CD4-positive, alpha-beta T cell treated with Interleukin-15 for 4 hours (primary cell): ENCODE measurements at places on chromosomes 11 and 22.

- DNase-seq = no peak
Measured at GRCh38 chr22:45602004-45602733, 69.5 kb upstream of the ATXN10 start.

DNA sequence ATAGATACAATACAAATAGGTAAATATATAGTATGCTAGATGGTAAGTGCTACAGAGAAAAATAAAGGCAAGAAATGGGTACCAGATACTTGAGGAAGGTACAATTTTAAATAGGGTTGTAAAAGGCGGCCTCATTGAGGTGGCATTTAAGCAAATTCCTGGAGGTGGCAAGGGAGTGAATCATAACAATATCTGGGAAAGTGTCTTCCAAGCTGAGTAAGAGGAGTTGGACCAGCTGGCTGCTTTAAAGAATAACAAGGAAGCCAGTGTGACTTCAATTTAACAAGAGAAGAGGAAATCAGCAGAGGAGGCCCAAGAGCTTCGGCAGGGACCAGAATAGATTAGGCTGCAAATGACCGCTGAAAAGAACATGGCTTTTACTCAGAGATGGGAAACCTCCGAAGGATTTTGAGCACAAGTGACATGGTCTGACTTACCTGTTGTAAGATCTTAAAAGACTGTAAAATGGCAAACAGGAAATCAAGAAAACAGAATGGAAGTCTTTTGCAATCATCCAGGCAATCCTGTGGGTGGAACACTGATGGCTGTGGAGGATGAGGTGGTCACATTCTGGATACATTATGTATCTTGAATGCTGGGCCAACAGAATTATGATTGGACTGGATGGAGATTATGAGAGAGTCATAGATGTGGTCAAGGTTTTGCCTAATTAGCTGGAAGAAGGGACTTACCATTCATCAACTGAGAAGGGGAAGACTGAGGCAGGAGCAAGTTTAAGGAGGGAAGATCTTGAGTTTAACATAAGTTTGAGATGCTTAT lies 77.2 kb downstream of the RDX start:
- DNase-seq = no peak

GRCh38 chr11:132540581-132540980 lies 991.7 kb downstream of the OPCML start:
- DNase-seq = no peak

DNA sequence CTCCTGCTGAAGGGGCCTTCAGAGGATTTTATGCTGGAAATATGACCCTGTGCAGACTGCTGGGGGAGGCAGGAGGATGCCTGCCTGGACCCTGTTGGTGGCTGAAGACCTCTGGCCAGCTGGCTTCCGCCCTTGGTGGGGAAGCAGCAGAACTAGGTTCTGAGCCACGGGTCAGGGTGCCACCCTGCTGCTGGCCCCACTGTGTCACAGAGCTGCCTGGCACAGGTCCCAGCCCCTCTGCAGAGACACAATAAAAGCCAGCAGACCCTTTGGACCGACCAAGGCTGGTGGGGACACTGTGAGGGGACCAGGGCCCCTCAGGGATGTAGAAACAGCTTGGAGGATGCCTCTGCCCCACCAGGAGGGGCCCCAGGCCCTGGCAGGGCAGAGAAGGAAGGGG lies 6.9 kb upstream of the SREBF2 start:
- no peak for DNase-seq

- peak; percentile 28 for DNase-seq
Measured at GRCh38 chr11:83162377-83162776, 5.4 kb downstream of the PCF11 start.
